Endodermal cell (in vitro differentiated cells): ENCODE measurements at places on chromosomes 1 and 21.

GRCh38 chr1:9298282-9298681 lies 5.6 kb downstream of the SPSB1 start:
- DNase-seq, result no peak

GRCh38 chr1:162026881-162027280 lies 3.2 kb upstream of the OLFML2B start:
- DNase-seq, result no peak

DNA sequence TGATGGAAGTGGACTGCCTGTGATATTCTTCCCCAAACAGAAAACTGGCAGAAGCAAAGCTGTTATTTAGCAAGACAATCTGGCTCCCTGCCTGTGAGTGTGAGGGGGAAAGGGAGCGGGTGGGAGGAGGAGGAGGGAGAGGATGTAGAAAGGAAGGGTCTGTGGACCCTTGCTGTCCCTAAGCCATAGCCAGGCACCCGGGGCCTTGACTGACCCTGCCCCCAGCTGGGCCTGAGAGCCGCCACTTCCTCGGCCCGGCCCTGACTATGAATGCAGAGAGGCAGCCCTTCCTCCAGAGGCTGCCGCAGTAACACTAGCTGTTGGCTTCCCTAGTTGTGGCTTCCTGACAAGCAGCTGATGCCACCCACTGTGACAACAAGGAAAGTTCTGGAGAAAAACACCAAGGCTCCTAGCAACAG lies 13.9 kb downstream of the PLA2G2F start:
- peak; percentile 79 for DNase-seq

DNA sequence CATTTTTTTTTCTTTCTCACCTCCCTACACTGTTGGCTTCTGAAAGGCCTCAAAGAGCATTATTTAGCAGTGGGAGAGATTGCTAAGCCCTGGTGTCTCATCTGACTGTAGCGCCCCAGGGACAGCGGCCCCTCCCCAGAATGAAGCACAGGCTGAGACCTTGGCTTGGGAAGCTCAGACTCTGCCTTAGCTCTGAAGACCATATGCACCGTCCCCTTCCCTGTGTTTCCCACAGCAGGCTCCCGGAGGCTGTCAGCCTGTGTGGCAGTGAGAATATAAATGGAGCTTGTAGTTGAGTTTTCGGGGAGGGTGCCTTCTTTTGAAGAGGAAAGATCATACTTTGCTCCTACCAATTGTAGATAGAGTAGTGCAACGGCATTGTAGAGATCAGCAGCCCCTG lies 25.3 kb downstream of the SMYD2 start:
- peak; percentile 42 for DNase-seq

- no peak for DNase-seq
These were observed 231.3 kb upstream of the IRF2BP2 start for GRCh38 chr1:234841281-234841680.

DNA sequence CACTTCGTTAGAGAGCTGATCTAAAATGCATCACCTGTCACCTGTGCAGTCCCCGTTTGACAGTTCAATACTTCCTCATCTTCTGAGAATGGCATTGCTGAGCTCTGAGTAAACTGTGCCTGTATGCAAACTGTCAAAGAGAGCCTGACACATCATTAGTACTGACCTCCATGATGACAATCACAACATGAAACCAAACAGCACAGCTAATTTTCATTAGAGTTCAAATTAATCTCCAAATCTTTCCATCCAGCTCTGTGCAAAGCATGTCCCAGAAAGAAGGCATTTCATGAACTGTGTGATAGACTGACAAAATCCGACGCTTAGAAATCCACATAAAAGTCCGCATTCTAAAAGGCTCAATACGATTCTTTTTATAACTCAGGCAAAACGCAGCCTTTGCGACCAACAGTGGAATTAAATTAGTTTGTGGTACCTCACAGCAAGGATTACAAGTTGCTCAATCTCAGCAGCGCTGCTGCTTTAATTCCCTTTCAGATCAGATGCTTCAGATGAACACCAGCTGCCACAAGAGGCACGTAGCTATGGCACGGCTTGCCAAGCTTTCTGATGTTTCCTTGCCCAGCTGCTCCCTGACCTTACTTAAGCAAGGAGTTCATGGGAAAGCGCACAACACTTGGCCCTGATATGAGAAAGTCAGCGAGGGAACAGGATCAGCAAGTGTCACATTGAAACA lies 765.5 kb upstream of the PRMT6 start:
- DNase-seq, result no peak

DNA sequence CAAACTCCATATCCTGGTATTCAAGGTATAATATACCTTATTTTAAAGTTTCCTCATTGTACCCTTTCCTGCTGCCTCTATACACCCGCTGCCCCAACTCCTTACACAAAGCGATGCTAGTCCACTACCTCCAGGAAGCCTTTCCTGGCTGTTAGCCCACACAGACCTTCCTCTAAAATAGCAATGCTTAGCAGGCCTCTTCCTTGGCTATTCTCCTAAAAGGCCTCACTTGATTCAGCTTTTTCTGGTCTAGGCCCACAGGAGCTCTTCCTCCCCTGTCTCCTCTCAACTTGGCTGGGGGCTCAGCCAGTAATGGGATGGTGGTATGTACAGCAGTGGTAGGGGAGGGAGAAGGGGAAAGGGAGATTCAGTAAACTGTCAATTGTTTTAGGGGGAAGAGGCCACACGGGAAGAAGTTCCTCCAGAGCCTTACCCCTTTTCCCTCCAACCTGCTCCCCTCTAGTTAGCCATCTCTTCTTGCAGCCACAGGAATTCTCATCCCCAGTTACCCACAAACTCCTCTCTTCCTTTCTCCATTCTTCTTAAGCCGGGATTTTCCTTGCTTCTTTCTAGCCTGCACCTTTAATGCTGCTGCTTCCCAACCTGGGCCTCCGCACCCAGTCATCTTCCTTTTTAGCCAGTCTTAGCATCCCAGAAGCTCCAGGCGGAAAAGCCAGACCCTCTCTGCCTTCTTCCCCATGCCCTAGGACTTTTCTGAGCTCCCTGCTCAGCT lies 2.6 kb downstream of the LRRC41 start:
- no peak for DNase-seq

- DNase-seq, result peak; percentile 20
These were observed 50.1 kb downstream of the HUNK start for GRCh38 chr21:31922881-31923280.
